GOT3 (cell line): ENCODE measurements at places on chromosomes 11 and 22.

GRCh38 chr11:11372461-11372860, 19.4 kb upstream of the CSNK2A3 start:
- no peak for DNase-seq

GRCh38 chr11:91396236-91397133, 828.1 kb upstream of the FAT3 start:
- no peak for DNase-seq

GRCh38 chr22:19739911-19740449, 16.6 kb downstream of the GP1BB start:
- no peak for DNase-seq

DNA sequence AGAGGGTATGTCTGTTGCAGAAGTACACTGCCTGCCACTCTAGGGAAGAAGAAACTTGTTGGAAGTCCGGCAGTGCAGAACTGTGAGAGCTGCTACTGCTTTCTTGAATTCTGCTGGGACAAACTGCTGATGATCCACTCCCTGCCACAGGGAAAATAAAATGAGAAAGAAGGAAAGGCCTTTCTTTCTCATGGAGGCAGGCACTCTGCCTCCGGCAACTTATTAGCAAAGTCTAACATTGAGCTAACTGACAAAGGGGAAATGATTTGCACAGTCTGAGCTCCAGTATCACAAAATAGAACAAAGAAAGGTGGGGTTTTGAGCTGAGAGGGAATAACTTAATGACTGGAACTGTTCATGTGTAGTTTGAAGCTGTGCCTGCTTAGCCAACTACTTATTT, 134.6 kb downstream of the AASDHPPT start:
- no peak for DNase-seq

DNA sequence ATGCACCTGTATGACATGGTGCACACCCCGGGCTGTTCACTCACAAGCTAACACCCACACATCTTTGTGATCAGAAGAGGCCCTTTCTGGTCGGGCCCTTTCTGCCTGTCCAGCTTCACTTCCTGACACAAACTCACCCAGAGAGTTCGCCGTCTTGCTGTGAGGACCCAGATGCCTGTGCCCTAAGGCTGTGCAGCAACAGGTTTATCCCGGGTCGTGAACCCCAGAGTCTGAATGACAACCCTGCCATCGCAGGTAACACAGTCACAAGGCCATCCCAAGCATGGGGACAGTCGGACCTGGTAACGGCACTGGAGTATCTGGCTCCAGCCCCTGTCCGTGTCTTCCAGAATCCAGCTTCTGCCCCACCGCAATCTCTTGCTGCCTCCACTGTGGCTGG, 235.1 kb downstream of the BUD13 start:
- no peak for DNase-seq

GRCh38 chr11:113529606-113530005, 54.4 kb upstream of the DRD2 start:
- no peak for DNase-seq

DNA sequence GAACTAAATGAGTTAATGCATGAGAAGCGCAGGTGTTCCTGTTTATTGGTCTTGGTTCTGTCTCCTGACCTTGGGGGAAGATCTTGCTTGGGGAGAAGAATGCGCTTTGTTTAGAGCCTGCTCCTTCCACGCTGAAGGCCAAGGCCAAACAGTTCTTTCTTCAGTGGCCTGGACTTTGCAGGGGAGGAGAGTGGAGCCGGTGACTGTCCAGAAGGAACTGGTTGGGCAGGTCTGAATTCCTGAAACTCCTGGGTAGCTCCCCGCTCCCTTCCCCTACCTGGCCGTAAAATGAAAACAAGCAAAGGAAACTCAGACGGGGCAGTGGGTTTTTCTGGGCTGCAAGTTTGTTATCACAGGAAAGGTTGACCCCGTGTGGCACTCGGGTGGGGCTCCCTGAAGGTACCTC, 3.6 kb downstream of the ARHGAP8 start:
- no peak for DNase-seq

DNA sequence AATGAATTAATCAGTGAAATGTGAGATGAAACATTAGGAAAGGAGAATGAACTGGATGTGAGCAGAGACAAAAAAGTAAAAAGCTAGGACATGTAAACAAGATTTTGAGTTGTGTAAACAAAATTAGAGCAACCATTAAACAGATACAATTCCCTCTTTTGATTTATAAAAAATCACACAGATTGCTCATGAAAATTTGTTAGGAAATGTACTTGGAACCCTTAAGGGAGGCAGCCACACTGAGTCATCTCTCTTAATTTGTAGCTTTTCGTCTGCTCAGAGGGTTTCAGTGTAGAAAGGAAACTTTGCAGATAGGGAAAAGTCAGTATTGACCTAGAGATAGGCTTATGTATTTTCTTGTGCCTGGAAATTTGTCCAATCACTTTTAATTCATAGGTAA, 49.6 kb upstream of the ME3 start:
- no peak for DNase-seq

DNA sequence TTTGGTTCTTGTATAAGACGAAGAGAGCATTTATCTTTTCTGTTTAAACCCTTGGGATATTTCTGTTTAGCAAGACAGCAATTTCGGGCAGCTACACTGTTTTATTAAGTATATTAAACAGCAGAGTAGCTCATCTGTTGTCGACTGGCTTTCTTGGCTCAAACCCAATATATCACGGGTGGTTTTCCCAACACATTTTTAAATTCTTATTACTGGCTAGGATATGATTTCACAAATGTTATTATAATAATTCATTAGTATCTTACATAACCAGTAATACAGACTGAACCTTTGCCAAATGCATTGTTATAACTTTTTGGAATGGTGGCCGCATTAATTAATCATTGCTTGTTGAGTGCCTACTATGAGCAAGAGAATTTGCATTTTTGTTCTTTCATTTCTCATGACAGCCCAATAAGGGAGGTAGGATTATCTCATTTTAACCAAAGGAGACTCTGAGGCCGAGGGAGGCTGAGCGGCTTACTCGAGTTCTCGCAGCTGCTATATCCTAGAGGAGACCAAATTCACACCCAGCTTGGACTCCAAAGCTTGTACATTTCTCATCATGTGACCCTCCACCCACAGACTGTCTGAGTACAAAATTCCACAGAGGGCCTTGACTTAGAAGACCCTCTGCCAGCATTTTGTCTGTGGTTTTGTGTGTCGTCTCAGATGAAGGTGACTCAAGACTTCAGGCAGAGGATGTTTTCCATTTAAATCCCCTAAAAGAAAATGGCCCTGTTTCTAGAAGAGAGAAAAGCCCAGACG, 304.9 kb downstream of the NTM start:
- DNase-seq = no peak

- DNase-seq = no peak
These were observed 27.4 kb upstream of the MALAT1 start for GRCh38 chr11:65471447-65471891.

GRCh38 chr11:2581931-2582350, 117.9 kb downstream of the KCNQ1OT1 start:
- no peak for DNase-seq

- DNase-seq = no peak
These were observed 44.6 kb downstream of the COPB1 start for GRCh38 chr11:14454861-14455632.

DNA sequence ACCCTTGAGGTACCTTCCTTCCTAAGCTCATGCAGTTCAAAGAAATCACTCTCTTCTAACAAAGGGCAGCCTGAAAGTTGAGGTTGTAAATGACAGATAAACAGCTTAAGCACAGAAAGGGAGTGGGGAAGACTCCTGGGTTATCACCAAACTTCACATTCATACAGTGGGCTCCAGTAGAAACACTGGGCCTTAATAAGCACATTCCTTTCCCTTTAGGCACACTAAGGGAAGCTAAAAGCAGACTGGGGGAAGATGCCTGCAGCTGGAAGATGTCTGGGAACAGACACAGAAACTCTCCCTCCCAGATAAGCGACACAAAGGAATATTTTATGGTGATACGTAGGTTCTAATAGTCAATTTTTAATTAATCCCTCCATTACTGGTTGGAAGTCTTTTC, 350.3 kb upstream of the MPPED2 start:
- DNase-seq = no peak

- DNase-seq = no peak
These were observed 61.5 kb downstream of the STIM1 start for GRCh38 chr11:3916962-3917361.

DNA sequence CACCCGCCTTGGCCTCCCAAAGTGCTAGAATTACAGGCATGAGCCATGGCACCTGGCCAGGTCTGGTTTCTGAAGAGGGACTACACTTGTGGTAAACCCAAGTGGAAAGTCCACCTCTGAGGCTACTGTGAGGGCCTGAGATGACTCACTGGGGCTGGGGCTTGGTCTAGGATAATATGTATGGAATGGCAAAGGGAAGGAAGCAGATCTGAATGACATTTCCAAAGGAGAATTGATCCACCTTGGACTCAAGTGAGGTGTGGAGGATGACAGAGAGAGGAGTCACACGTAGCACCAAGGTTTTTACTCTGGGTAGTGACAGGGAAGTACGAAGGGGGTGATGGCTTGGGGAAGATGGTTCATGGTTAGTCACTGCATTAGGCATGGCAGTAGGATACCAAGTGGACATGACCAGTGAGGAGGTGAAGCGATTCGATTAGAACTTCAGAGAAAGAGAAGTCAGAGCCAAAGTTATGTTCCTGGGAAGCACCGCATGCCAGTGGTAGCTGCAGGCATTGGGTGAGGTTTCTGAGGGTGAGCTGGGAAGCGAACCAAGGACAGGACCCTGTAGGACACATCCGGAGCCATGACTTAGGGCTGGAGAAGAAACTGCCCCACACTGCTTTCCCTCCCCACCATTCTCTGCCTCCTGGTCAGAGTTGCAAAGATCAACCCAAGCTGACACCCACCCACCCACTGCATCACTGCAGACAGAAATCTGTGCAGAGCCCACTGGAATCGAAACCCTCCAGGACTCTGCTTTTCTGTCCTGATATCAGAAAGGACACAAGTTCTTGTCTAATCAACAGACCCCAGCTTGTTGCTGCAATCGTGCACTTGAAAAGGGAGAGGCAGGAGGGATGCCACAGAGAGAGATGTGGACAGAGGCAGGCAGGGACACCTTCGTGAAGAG, 13.0 kb upstream of the BCL9L start:
- no peak for DNase-seq

- DNase-seq = no peak
These were observed 127.3 kb downstream of the TENM4 start for GRCh38 chr11:79313530-79313913.

- no peak for DNase-seq
These were observed 1033.9 kb downstream of the TBC1D22A start for GRCh38 chr22:47796128-47796908.

DNA sequence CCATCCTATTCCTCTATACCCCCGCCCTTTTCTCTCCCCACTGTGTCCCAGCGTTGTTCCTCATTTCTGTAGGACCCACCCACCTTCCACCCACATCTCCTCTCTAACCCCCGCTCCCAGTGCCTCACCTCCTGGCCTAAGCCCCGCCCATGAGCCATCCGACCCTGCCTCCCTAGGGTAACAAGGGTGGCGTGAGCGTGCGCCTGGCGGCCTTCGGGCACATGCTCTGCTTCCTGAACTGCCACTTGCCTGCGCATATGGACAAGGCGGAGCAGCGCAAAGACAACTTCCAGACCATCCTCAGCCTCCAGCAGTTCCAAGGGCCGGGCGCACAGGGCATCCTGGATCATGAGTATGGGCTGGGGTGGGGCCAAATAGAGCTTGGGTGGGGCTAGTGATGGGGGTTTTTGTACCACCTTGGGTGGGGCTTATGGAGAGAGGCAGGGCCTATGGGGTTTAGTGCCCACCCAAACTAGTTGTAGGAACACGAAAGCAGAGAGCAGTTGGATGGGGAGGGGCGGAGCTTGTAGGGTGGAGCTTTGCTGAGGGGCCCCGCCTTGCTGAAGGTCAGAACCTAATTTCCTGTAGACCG, 4.5 kb downstream of the INPP5J start:
- no peak for DNase-seq

- no peak for DNase-seq
These were observed 27.4 kb upstream of the SEPTIN5 start for GRCh38 chr22:19686946-19687345.

DNA sequence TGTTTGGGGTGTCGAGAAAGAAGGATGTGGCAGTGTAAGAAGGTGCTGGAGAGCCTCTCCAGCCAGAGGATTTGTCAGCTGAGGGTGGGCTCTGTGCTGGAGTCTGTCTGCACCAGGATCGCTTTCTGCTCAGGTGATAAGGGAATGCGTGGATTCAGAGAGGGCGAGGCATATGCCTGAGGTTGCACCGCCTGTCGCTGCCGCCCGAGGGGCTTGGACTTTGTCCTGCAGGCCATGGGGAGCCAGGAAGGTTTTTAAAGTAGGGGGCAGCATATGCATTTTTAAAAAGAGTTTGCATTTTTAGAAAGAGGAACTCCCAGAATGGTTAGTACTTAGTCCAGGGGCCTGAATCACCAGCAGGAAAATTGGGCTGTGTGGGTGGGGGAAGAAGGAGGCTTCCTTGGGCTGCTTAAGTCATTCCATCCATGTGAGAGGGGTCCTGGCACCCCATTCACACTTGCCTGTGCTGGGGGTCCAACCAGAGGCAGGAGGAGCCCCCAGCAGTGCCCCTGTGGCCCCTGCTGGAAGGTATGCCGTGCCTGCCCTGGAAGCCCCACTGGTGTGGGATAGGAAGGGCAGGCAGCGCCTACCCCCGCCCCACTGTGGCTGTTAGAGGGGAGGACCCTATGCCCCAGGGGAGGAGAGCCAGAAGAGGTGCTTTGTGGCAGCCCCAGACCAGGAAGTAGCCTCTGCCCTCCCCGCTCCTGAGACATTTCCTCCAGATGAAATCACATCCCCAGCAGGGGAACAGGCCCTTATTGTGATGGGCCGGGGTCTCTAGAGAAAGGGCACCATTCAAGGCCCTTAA, 35.8 kb upstream of the MYRF start:
- DNase-seq = no peak

DNA sequence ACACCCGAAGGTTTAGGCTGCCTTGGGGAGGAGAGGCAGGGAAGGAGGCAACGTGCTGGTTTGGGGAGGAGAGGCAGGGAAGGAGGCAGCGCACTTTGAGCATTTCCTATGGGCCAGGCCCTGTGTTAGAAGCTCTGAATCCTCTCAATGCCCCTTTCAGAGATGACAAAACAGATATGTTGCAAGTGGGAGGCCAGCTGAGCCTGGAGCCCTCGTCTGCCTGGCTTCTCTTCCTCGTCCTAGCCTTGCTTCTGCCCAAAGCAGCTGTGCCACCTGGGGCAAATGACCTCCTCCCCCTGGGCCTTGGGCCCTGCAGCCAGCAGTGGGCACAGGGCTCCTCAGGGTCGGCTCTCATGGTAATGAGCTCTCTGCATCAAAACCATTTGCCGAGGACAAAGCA, 15.3 kb upstream of the LRRC32 start:
- DNase-seq = no peak

GRCh38 chr11:78649361-78650215, 74.9 kb upstream of the NARS2 start:
- no peak for DNase-seq

DNA sequence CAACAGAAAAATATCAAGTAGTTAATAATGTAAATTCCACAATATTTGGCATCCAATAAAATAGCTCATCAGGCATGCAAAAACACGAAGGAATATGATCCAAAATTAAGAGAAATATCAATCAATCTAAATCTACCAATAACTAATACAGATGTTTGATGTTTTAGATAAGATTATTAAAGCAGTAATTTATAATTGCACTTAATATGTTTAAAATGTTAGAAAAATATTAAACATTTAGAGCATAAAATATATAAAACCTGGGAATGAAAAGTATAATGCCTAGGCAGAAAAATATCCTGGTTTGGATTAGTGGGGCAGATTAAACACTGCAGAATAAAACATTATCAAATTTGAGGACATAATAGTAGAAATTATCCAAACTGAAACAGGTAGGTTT, 879.9 kb downstream of the FAM181B start:
- DNase-seq = no peak

- DNase-seq = no peak
These were observed 8.9 kb downstream of the FIBIN start for GRCh38 chr11:27002838-27003237.
